ENCODE measurements at places on chromosomes 3 and 15.
A peak's percentile ranks its signal among the peaks of the same experiment; 100 is the strongest.

DNA sequence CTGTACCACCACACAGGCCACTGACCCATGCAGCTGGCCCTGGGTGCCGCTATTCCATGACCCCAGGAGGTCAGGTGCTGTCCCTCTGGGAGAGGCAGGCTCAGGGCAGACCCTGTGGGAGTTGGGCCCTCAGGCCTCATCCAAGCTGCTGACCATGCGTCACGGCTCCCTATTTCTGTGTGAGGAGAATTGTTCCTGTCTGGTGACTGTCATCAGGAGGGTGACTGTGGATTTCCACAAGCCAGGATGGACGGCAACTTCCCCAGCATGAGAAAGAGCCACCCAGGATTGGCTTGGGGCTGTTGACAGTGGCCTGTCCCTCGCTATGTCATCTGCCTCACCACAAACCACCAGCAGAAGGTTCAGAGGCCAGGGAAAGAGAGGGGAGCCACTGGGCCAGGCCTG is 41.4 kb downstream of the ZDHHC19 start:
- DNase-seq: peak; percentile 45

DNA sequence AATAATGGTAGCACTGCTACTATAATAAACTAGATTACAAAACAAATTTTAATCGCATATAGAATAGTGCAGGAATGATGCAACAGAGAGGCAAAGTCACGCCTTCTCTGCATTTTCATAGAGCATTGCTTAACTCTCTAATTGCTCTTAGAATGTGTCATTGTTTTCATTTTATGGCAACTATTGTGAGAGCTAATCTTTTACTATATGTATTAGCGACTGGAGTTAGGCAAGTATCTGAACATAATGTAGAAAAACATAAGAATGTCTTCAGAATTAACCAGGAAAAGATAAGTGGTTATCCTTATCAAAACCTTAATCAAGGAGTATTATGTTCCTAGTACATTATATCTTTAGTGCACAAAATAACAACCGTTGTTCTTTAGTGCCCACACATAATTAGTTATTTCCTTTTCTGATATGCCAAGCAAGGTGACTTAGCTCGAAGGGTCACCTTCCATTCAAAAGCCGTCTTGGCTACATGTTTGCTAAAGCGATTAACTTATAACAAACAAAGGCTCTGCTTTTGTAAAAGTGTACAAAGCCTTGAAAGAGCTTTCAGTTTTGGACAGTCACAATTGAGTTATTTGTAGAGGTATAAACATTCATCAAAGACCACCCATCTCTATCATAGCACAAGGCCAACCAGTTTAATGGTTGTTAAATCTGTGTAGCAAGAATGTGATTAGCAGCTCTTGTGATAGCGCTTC is 1328.9 kb downstream of the ROBO2 start:
- DNase-seq: no peak

DNA sequence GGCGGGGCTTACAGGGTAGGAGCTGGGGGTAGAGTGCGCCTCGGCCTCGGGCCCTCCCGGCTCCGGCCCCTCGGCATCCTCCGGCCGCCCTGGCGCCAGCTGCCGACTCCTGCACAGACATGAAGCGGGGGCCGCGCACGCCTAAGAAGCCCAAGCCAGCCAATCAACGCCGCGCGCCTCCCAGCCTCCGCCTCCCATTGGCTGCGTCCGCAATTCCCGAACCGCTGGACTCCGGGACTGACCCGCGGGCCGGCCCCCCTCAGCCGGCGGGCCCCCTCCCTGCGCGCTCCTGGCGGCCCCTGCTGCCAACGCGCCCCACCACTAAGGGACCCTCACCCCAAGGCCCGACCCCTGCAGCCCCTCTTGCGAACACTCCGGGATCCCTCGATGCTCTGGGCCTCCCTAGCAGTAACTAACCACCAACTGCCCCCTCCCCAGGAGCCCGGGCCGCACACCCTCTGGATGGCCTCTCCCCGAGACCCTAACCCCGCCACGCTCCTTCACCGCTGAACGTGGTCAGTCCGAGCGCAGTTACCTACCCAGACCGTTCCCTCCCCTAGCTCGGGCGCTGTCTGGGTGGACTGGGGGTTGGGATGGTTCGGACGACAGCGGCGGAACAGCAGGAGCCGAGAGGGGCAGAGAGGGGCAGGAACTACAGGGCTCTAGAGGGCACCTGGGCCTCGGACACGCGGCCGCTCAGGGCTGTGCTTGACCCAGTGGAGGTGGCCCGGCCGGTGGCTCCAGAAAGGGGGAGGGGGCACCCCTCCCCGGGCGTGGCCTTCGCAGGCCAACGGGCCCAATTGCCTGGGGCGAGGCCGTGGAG is 5.0 kb downstream of the GATA2 start:
- peak; percentile 94 for DNase-seq

- DNase-seq: no peak
These were observed 58.5 kb downstream of the TP53BP1 start for GRCh38 chr15:43434446-43434845.
